ENCODE measurements at places on chromosomes 1 and 21.

- DNase-seq, result no peak
Observed at GRCh38 chr1:119674835-119675289, 26.8 kb upstream of the ZNF697 start.

GRCh38 chr1:7745783-7746182 is 25.3 kb upstream of the VAMP3 start:
- no peak for DNase-seq

DNA sequence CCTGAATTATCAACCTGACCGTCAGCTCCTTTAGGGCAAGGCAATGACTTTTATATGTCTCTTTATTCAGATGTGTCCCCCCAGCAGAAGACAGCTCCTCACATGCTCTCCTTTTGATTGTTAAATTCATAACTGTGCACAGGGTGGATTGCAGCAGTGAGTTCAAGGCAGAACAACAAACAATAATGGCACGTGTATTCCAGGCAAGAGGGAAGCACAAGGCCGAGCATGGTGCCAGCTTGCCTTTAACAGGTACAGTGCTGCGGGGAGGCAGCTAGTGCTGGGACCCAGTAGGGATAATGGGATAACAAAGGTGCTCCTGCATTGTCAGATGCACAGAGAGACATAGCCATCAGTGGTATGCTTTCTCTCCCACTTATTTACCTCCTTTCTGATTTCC is 248.4 kb downstream of the RHOU start:
- DNase-seq, result no peak

DNA sequence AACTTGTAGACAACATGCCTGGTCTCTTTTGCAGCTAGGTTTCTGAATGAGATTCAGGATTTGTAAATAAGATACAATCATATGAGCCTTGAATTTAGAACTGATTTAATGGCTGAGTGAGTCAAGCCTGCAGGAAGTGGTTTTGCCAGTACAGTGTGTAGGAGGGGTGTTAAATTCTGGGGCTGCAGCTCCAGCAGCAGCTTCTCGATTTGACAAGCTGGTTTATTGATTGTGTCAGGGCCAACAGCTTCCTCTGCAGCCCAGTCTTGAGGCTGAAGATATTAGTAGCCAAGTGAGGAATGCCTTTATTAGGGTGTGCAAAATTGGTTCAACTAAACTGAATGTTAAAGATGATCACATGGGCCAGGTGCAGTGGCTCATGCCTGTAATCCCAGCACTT is 11.5 kb upstream of the PLA2G5 start:
- DNase-seq, result no peak

DNA sequence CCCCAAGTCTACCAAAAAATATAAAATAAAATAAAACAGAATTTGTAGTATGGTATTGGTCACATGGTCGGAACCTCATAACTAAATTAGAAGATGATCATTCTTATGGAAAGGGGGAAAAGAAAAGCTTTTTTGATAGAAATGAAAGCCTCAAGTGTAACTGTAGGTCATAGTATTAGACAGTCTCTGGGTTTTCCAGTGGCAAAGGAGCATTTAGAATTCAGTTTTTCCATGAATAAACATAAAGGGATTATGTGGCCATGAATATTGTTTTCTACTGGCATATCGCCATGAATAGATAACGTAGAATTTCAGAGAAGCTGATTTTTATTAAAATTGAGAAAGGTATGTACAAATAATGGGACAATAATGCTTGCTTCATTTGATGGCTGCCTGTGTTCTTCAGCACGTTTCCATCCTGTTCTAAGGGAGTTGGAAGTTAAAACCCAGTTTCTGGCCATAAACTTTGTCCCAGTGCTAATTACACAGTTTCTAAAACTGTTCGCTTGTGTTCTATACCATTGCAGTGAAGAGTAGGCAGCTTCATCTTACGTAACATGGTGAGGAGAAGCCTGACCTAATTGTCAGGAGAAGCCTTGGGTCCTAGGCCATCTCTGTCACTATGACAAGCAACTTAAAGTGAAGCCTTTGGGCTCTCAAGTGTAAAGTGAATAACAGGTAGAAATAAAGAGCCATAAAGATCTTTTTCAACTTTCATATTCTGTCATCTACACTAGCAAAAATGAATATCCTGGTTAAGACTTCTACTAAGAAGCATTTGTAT is 70.5 kb upstream of the PGD start:
- no peak for DNase-seq

GRCh38 chr21:31986035-31986856 is 113.4 kb downstream of the HUNK start:
- no peak for DNase-seq

- DNase-seq, result no peak
Observed at GRCh38 chr1:15042866-15043265, 110.7 kb upstream of the TMEM51 start.

GRCh38 chr21:20311234-20311787 is 686.9 kb upstream of the NCAM2 start:
- DNase-seq, result no peak

- DNase-seq, result no peak
Observed at GRCh38 chr1:63321785-63322113, 618 bp upstream of the FOXD3 start.

DNA sequence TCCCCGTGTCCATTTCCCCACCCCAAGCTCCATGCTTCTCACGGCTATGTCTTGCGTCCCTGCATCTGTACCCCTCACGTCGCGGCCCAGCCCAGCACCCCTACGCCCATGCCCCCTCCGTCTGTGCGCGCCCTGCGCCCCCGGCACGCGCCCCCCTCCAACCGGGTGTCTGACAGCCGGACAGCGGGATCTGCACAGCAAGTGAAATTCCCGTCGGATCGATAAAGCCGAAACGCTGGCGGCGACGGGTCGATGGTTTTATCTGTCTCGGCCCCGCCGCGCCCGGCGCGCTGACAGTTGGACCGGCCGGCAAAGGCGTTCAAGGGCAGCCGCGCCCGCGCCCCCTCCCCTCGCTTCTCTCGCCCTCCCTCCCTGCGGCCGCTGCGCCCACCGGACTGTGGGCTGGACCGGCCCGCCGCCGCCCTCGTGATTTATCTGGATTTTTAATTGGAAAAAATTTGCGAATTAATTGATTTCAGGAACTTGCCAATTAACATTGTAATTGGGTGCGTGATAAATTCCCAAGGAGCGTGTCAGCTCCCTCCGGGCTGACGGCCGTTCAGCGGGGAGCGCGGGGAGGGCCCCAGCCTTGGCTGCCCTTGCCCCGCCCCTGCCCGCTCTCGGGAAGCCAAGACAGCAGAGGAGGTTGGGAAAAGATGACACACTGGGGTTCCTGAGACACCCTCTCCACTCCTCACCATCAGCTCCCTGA is 57.1 kb downstream of the TMEM53 start:
- DNase-seq, result no peak

DNA sequence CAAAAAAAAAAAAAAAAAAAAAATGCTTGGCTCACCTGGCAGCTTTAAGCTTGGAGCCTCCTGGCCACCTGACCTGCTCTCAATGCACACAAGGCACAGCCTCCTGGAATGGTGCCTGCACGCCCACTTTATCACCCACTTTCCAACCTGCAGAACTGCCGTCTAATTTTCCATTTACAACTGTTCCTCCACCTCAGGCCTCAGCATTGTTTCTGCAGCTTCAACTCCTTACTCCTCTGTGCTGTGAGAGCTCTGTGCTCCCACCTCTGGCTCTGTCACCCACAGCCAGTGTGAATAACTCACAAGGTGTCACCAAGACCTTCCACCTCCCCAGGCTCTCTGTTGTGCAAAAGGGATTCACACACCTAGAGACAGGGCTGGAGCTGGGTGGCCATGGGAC is 38.7 kb upstream of the GPR157 start:
- DNase-seq, result no peak

- DNase-seq, result no peak
Observed at GRCh38 chr1:187244623-187245022, 415.9 kb downstream of the PLA2G4A start.

- no peak for DNase-seq
Observed at GRCh38 chr1:169044296-169044695, 62.2 kb upstream of the ATP1B1 start.

DNA sequence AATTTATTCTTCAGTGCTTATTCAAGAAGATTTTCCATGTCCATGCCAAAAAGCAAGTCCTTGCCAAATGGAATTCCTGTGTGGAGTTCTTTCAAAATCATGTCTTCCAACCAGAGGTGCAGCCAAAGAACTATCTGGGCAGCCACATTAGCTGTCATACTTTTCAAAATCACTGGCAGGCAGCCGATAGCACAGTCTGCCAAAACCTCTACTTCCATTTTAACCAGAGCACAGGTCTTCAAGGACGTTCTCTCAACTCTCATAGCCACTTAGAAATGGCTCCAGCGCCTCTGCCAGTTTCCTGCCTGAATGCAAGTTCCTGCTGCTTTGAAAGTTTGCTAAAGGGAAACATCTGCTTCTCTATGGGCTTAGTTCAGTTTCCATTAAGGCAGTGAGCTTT is 975.7 kb upstream of the ADGRL4 start:
- DNase-seq, result no peak

DNA sequence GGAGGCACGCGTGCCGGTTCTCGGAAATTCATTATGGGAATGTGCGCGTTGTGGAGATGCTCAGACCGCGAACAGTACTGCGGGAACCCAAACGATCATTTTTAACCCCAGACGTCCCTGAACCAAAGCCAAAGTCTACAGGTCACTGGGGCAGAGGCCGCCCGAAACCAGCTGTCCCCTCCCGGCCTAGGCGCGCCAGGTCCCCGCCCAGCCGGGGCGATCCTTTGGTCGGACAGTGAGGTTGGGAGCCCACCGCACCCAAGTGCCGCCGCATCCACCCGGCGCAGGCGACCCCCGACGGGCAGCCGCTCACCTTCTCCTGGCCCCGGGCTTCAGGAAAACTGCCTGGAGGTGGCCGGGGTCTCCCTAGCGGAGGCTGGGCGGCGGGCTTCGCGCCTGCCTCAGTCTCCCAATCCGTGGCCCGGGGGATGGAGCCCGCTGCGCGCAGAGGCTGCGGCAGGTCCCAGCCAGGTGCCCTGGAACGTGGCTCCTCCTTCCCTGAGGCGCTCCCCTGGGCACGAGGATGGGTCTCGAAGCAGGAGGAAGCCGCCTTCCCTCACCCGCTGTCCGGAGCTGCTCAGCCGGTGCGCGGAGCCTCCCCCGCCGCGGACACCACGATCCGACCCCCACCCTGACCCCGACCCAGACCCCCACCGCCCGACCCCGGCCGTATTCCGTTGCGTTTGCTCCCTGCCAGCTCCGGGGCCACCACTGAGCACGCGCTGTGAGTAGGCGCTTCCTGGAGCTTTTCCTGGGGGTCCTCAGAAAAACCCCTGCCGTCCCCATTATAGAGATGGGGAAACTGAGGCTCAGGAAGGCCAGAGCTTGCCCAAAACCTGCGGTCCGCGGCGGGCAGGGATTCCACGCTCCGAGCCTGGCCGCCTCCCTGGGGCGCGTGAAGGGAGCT is 8.1 kb upstream of the SLX9 start:
- DNase-seq, result no peak

GRCh38 chr1:8211883-8212579 is 105.9 kb upstream of the SLC45A1 start:
- no peak for DNase-seq

GRCh38 chr1:27531959-27532685 is 42.2 kb upstream of the WASF2 start:
- DNase-seq, result no peak

DNA sequence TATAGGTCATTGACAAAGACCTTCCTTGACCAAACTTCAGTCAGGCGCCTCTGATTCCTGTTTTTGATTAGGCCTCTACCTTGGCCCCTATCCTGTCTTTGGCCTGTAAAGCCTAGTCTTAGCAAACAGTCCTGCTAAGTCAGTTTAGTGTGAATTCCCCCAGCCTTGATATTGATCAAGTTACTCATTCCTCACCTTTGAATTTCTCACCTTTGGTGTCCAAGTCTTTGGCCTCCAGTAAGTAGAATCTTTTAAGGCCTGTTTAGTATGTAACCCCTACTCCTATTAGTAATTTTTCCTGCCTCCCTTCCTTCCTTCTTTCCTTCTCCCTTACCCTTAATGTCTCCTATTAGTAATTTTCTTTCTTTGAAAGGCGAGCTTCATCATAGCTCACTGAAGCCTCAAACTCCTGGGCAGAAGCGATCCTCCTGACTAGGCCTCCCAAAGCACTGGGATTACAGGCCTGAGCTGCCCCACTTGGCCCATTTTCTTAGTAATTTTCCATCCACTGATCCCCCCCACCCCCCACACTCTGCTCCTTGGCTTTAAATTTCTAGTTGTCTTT is 13.0 kb upstream of the ZNF692 start:
- no peak for DNase-seq

GRCh38 chr1:40780678-40781607 is 2.6 kb upstream of the KCNQ4 start:
- DNase-seq, result no peak

DNA sequence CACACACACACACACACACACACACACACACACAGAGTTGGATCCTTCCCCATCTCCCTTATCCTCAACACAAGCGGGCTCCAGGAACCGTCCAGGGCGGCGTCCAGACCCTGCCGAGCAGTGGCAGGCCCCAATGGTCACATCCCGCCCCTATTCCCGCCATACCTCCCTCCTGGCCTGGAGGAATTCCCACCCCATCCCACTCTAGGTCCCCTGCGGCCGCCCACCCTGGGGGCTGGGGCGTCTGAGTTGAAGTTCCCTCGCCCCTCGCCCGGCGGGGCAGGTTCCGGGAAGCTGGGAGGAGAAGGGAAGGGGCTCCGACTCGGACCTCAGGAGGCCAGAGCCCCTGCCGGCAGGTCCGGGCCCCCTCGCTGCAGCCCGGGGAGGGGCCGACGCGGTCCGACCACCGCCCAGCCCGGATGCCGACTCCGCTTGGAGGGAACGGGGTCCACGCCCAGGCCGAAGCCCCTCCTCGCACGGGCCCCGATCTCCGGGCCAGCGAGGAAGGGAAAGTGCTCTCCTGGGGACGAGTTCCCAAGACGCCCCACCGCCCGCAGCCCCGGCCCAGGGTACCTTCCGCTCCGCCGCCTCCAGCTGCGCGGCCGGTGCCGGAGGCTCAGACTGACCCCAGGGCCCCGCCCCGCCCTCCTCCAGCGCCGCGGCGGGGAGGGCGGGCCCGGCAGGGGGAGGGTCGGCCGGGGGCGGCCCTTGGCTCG is at the start of gene RHOC:
Gene RHOC, minus strand, starts transcription at position 623 of the 716 bp plus-strand sequence. CDS start 3,328 bp downstream, outside the sequence.
- DNase-seq, result no peak

Data from NCI-H1694 (cell line).